ENCODE measurements at places on chromosomes 3 and 15.

GRCh38 chr3:114804099-114804498 lies 343.0 kb downstream of the ZBTB20 start:
- no peak for DNase-seq

DNA sequence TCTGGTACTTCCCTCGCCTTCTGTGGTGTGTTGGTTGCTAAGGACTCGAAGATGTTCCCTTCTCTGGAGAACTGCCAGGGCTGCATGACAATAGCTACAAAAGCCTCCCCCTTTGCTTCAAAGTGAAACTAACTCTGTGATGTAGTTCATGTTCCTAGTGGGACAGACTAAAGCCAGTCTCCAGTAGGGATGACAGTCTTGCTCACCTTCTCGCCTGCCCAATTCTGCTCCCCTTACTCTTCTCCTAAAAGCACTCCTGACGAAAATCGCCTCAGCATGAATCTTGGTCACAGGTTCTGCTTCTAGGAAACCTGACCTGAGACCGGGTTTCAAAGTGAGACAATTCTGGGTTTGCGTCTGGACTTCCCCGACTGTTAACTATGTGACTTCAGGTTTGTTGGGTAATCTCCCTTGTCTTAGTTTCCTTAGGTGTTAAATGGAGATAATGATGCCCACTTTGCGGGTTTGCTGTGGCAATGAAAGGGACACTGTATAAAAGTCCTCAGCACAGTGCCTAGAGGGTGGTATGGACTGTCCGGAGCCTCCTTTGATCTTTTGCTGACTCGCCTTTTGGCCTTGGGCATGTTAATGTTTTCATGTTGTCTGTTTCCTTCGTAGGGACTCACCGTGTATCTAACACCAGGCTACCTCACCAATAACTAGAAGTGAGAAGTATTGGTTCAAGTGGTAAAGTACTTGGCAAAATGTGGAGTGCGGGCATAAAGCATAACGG lies 24.9 kb upstream of the THRB start:
- no peak for DNase-seq

DNA sequence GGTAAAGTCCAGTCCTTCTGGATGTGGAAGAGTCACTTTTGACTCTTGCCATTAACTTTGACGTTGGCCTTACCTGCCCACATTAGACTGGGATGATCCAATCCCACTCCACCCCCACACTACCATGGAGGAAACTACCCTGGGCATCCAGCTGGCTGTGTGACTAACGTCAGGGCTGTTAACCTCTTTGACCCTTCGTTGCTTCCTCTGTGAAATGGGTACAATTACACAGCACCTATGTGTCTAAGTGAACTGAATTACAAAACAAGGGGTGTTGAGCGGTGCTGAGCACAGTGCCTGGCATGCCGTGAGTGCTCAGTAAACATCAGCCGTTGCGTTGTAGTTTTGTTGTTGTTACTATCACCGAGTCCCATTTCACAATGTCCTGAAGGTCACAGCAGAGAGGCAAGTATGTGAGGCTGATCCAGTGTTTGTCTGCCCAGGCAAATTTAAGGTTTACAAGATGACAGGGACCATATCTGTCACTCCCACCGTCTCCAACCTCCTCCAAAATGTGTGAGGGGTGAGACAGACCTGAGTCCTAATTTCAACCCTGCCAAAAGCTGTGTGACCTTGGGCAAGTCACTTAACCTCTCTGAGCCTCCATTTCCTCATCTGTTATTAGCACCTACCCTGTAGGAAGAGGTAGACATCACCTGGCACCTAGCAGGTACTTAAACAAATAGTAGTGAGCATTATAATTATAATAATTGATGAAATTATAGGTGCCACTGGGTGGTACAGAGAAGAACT lies 20.9 kb downstream of the WNT7A start:
- no peak for DNase-seq

DNA sequence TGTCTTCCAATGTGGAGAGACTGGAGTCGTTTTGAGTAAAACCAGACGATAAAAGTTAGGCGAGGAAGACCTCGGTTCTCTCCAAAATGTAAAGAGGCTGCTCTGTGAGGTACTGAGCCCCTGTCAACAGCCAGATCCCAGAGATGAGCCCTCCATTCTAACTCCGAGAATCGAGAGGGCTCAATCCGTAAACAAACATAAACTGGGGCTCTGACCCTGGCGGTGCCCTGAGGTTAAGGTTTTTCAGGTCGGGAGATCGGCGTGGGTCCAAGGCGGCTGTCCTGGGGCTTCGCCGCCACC lies 417 bp downstream of the TBCCD1 start:
- no peak for DNase-seq

DNA sequence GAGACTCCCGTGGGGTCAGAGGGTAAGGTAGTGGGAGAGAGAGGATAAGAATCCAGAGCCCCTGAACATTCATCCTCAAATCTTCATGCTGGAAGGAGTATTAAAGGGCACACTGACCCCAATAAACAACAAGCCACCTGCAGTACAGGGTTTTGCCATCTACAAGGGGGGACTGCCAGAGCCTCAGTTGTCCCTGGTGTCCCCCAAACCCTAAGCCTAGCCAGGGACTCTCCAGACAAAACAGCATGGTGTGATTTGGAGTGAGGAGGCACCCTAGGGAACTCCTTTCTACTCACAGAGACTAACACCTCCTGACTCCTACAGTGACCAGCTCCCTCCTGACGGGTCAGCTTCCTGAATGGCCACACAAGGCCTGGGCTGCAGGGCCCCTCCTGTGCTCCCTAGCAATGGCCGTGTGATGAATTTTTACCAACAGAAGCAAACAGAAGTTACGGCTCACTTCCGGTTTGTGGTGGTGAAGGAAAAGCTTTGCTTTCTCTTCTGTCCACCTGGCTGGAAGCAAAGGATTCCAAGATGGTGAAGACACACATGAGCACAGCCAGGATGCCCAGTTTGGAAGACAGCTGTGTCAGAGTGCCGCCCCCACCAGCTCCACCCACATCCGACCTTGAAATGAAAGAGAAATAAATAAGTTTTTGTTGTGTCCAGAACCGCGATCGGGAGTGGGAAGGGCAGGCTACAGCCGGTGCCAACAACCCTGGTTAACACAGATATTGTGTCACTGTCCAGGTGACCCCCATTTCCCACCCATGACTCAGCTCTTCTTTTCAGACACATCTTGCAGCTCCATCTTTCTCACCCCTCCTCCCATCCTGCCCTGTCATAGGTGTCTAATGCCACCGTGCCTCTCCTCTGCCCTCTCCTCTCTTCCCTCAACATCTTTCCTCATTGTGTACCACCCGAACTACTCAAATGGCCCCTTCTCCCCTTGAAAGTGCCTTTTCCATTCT lies 69.6 kb upstream of the ATP13A3 start:
- DNase-seq = no peak

GRCh38 chr15:66030650-66031049 lies 161.4 kb downstream of the RAB11A start:
- no peak for DNase-seq

DNA sequence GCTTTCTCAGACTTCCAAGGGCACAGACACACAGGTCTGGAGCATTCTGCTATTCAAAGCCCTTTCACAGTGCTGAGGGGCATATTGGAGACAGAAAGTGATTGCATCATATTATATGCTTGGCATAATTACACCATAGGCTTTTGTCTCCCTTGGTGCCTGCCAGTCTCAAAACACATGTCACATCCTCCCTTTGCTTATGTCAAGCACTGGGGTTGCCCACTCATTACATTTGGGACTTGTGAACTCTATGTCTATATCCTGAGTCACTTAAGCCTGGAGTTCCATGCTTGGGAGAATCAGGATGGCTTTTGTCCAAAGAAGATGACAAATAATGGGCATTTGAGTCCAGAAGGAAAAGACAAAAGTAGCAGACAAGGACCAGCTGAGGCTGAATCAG lies 12.3 kb upstream of the PDZRN3 start:
- no peak for DNase-seq

DNA sequence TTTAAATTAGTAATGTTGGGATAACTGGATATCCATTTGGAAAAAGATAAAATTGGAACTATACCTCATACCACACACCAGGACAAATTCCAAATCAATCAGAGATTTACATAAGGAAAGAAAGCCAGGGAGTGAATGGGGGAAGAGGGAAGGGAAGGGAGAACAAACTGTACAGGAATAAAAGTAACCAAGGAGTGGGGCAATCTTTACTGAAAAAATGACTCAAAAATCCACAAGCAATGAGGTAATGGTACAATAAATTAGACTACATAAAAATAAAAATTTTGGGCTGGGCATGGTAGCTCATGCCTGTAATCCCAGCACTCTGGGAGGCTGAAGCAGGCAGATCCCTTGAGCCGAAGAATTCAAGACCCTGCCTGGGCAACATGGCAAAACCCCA lies 82.6 kb downstream of the MLH1 start:
- no peak for DNase-seq

DNA sequence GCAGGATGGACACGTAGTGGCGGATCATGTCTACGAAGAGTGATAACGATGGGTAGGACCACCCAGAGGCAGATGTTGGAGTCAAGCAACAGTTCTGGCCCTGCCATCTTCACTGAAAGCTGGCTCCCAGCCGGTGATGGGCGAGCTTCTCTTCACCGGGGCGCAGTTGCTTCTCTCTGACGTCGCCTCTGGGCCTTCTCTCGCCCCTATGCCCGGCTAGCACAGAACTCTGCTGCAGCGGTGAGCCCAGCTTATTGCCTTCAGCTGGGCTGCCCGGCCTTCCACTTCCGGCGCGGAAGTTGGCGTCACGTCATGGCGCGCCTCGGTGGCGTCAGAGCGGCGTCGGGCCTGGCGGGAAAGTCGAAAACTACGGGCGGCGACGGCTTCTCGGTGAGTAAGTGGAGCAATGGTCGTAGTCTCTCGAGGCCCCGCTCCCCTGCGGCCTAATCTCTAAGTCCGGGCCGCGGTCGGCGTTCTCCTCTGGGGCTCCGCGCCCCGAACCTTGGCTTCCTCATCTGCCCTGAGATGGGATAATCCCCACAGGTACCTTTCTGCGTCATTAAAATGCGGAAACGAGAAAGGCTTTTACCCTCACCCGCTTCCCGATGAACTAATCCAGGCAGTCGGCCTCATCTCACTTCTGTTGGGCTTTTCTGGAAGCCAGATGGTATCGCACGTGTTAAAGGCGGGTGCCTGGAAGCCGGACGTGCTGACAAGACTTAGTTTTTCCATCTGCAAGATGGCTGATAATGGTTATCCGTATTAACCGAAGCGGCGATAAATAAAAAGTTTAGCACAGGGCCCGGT lies at the start of gene FANCD2:
Gene FANCD2 (plus strand): TSS at position 354 of the 807 bp plus-strand sequence. CDS start 2,221 bp downstream, outside the sequence.
- peak; percentile 52 for DNase-seq

DNA sequence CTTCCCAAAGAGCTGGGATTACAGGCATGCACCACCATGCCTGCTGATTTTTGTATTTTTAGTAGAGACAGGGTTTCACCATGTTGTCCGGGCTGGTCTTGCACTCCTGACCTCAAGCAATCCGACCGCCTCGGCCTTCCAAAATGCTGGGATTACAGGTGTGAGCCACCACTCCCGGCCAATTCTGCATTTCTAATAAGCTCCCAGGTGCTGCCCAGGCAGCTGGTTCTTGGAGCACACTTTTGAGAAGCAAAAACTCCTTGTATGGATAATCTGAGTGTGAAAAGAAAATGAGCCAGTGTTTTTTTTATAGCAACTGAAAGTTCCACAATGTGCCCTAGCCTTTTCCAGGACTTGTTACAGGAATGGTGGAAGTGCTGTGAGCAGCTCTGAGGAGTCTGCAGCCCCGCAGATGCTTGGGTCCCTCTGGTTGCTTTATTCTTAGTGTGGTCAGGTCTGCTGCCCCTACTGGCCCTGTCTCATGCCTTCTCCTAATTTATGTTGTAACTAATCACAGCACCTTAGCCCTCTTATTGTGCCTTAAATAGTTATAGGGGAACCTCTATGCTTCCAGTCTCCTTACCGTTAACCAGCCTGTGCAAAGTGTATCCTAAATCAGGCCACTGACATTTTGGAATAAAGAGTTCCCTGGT lies 13.5 kb upstream of the KCNAB1 start:
- DNase-seq = no peak
